ENCODE measurements at places on chromosomes 12 and 14.

GRCh38 chr12:91774434-91774921, 371.2 kb downstream of the BTG1 start:
- DNase-seq = no peak

DNA sequence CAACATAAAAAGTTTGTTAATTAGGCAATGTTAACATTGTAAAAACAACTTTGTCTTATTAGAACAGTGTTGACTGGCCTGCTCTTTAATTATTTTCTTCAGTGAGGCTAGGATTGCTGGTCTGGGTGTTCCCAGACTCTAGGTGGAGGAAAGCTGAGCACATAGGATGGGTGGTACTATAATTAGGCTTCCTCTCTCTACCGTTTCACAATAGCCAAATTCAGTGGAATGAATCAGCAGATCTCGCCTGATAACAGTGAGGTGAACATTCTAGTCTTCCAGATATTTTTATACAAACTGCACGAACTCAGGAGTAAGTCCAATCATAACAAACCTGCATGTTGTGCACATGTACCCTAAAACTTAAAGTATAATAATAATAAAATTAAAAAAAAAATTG, 11.9 kb downstream of the PTGDR start:
- DNase-seq = no peak

DNA sequence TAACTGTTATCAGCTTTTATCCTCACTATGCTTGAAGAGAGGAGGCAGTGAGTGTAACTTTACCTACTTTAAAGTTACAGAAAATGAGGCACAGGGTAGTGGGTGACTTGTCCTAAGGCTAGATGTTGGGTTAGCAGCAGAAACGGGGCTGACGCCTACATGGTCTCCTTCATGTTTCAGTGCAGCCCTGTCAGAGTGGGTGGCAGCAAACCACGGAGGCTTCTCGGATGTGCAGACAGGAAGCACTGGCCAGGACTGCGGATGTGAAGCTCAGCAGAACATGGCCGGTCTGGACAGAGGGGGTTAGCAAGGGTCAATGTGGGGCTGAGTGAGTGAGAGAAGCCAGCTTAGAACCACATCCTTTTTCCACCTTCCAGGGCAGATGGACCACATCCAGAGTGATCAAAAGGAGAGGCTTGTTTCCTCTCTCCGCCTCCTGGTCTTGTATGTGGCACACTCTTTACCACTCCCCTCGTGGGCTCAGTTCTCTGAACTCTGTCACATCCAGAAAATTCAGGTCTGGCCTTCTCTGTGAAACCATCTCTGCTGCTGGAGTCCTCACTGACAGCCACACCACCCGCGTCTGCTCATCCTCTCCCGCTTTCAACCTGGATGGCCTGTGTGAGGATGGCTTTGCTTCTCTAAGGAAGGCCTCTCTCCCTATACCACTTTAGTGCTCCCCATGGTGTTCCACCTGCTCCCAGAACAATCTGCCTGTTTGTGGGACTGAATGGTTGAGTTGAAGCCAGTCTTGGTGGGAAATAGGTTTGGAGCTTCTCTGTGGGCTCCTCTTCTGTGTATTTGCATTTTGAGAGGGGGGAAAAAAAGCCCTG, 14.1 kb downstream of the SUSD6 start:
- DNase-seq = peak; percentile 75

DNA sequence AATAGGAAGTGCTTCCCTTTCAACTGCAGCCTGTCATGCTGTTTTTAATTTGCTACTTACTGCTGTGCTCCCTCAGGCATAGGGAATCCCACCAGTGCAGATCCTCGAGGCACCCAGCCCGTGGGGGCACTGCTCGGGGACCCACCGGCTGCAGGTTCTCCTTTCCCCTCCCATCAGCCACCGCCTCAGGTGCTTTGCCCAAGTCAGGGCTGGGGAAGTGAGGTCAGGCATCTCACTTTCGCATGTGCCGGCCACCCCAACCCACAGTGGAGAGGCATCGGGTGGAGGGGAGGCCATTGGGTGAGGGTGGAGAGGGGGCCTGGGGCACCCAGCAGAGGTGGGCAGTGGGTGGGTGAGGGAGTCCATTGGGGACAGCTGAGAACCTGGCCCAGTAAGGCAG, 41.9 kb upstream of the MAX start:
- DNase-seq = no peak

- no peak for DNase-seq
Measured at GRCh38 chr12:50344245-50344644, 52.2 kb downstream of the FAM186A start.

- DNase-seq = no peak
Measured at GRCh38 chr12:87332987-87333726, 696.0 kb downstream of the C12orf50 start.

DNA sequence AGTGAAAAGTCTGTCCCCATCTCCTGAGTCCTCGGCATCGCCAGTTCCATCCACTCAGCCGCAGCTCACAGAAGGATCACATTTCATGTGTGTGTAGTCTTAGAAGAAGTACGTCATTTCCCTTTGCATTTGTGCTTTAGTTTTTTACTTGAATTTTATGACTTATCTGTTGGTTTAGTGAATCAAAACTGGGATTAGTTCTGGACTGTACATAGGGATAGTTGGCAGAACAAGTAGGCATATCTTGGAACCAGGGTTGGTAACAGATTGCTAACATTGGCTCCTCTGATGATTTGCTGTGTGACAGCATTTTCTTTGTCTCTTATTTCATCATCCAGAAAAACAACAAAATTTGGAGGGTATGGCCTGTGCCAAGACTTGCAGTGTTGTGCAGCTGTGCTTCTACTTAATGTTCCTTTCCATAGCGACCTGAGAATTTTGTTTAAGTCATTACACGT, 69.6 kb upstream of the AEBP2 start:
- no peak for DNase-seq

DNA sequence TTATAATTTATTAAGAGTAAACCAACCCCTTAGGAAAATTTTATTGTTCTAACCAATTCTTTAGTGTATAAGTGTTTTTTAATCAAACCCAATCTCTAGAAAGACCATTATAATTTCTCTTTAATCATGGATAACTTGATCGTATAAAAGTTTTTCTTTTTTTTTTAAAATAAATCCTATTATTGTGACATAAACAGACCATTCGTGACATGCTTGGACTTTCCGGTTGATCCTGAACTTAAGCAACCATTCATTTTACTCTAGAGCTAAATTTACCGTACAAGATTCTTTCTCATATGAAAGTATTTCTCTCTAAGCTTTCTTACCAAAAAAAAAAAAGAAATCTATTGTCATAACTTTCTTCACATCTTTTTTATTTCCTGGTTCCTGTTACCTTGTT, 32.6 kb upstream of the SLC38A4 start:
- no peak for DNase-seq

All from CD4-positive, alpha-beta T cell treated with Interleukin-21 for 1 hour (primary cell).